Effector CD4-positive, alpha-beta T cell (primary cell): ENCODE measurements at places on chromosomes 12 and 14.

DNA sequence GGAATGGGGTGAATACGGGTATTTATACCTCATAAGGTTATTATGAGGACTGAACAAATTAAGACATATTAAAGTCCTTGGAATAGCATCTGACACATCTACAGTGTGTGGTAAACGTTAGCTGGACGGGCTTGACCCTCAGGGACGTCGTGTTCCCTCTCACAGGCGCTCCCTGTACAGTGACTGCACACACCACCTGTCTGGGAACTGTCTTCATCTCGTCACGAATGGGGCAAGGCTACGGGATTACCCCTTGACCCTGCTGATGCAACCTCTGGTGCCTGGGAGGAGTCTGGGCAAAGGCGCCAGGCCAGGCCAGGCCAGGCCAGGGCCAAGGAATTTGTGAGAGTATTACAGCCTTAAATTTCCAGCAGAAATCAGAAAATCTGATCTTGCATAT, 191.1 kb downstream of the CALM1 start:
- no peak for DNase-seq

GRCh38 chr12:126191031-126191891, 1126.0 kb downstream of the AACS start:
- no peak for DNase-seq

GRCh38 chr12:22234561-22234960, 99.9 kb downstream of the ST8SIA1 start:
- no peak for DNase-seq

DNA sequence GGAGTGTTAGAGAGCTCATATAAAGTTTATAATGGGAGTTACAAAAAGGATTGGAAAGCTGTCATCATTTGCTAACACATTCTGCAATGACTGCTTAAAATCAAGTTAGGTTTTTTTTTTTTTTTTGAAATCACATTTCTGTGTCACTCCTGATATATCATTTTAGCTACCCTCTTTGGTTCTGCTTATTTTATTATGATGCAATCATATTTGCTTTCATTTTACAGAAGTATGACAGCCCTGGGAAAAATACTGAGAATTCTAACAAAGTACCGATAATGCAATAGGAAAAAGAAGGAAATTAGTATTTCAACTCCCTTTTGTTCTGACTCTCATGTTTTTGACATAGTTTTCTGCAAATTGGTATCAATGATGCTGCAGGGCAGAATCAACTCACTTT, 71.6 kb upstream of the MDGA2 start:
- DNase-seq, result no peak

DNA sequence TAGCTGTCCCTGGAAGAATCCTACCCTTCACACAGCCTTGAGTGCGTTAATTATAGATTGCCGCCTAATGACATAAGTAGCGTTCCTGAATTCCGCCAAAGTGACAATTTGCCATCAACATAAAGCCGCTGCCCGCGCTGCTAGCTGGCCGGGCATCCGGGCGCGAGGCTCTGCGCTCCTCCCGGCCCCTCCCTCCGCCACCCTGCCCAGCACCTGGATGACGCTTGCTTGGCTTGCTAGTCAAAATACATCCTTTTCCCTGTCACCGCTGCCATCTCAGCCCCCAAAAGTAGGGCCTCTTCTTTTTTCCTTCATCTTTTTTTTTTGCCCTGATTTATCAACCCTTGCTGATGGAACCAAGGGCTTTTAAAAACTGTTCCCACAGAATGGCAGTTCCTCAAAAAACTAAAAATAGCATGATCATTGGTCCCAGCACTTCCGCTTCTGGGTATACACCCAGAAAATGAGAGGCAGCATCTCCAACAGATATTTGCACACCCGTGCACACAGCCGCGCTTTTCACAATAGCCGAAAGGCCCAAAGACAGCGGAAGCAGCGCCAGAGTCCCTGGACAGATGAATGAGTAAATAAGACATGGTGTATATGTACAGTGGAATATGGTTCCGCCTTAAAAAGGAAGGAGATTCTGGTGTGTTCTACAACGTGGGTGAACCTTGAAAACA, 235.2 kb downstream of the BCL11B start:
- no peak for DNase-seq

DNA sequence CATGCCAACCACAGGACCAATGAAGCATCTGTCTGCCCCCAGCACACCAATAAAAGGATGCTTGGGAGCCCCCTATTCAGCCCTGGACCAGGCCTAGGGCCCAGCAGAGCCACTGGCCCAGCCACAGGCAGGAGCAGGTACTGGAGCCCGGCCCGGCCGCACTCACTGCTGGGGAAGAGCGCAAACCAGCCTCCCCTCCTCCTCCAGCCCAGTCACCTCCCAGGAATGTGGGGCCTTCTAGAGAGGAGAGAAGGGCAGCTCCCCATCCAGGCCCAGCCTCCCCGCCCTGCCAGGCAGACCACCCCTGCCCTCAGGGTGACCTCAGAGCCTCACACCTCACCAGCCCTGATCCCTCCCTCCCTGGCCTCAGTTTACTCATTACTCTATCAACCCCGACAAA, 56.2 kb downstream of the CCNK start:
- DNase-seq, result no peak

DNA sequence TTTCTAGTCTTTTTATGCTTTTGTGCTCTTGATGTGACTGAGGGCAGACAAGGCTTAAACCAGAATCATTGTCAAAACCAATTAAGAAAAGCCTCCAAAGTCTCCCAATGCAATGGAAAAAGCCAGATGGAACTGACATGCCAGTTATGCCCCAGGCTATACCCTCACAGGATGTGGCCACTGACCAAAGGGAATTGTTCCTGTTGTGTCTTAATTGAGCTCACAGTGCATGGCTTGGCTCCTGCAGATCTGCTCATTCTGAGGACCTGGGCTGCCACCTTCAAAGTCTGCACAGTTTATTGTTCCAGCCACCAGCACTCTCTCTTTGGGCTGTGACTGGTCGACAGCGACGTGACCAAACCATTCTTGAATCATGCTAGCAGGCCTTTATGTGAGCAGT, 17.1 kb upstream of the BICD1 start:
- no peak for DNase-seq

DNA sequence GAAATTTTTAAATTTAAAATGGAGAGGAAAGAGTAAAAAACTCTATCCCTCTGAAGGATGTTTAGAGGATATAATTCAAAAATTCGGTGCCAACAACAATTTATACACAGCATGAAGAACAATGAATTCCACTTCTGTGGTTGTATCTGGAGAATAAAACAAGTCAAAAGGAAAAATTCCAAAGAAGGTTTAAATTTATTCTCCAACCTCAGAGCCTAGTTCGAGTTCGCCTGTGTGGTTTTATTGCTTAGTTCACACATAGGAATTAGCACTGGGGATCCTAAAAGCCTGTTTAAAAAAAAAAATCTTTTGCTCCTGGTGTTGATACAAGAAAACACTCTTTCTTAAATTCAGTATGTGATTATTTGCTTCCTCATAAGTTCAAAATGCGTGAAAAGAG, 79.2 kb downstream of the LLPH start:
- no peak for DNase-seq

- no peak for DNase-seq
Measured at GRCh38 chr12:50787618-50788017, 23.7 kb downstream of the ATF1 start.

- DNase-seq, result no peak
Measured at GRCh38 chr14:96686126-96686525, 111.1 kb upstream of the VRK1 start.

- DNase-seq, result no peak
Measured at GRCh38 chr12:94812345-94812744, 162.0 kb upstream of the TMCC3 start.

GRCh38 chr12:121439715-121440114, 39.8 kb downstream of the RNF34 start:
- DNase-seq, result no peak

- DNase-seq, result no peak
Measured at GRCh38 chr14:104883681-104884361, 18.8 kb downstream of the CEP170B start.

DNA sequence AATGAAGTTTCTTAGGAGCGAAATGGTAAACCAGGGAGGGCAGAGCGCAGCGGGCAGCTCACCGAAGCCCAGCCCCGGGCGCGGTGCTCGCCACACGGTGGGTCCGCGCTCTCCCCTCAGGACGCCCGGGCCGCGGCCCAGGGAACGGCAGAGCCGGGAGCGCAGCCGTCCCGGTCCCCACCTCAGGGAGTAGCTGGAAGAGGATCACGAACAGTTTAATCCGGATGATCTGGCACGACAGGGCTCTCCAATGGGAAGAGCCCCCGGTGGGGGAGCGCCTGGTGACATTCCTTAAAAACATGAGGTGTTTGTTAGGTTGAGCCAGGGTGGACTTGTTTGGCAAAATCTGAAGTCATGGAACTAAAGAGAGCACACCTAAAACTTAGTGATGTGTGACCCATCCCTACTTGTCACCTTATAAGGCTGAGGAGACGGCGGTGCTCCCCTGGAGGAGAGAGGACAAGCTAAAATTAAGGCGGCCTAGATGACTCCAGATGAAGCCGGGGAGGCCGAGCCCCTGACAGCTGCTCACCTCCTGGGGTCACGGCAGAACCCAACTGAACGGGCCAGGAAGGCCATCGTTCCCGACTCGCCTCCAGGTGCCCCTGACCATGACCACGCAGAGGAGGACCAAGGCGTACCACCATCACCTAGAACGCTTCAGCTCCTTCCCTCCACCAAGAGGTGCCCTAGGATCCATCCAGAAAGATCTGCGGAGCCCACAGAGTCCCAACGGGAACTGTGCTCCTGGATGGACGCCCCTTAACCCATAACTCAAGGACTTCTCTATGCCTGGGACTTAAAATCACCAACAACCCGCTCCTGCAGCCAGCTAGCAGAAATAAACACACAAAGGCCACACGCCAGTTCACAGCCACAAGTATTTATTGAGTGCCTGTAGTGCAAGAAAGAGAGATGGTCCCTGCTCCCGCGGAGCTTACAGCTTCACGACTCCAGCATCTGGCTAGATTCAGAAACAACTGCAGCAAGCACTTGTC, 866 bp upstream of the PITPNM2 start:
- no peak for DNase-seq

DNA sequence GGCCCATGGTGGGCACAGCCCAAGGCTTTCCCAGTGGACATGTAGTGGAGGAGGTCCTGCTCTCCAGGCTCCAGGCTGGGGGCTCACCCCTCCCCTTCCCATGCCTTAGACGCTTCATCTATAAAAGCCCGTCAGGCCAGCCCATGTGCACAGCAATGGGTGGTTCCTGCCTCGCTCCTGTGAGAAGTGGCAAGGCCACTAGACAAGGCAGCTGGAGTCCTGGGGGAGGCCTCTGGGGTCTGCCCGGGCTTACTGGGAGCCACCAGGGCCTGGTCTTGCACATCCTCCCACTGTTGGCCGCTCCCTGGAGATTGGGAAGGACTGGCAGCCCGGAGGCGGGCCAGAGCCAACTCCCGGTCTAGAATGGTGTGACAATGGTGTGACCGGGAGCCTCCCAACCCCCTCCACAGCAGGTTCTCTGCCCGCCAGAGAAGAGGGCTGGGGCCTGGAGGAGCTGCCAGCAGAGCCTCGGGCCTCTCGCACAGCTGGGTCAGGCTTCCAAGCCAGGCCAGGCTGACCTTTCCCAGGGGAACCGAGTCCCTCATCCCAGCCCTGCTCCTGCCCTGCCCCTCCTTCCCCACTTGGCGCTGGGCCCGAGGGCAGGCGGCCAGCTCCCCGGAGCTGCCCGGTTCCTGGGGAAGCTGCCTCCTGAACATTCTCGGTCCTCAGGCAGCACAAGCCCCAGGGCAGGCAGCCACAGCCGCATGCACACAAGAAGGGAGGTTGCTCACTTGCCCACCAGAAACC, 97.9 kb downstream of the RFLNA start:
- no peak for DNase-seq

DNA sequence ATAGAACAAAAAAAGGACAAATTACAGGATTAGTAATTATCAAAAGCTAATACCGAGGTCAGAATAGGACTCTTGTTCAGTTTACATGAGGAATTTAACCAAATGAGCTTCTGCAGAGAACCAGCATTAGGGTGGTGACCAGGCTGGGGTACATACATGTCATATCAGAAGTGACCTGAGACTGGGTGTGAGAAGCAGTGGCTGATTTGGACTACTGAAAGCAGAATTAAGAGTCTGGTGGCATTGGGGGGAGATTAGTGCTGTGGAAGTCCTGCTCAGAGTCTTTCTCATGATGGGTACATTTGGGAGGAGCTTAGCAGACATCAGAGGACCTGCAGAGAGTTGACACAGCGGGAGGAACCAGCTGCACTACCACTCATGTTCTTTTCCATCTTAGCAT, 21.7 kb downstream of the TRAF3 start:
- DNase-seq, result no peak

GRCh38 chr12:25034676-25035075, 85.8 kb upstream of the BCAT1 start:
- no peak for DNase-seq

DNA sequence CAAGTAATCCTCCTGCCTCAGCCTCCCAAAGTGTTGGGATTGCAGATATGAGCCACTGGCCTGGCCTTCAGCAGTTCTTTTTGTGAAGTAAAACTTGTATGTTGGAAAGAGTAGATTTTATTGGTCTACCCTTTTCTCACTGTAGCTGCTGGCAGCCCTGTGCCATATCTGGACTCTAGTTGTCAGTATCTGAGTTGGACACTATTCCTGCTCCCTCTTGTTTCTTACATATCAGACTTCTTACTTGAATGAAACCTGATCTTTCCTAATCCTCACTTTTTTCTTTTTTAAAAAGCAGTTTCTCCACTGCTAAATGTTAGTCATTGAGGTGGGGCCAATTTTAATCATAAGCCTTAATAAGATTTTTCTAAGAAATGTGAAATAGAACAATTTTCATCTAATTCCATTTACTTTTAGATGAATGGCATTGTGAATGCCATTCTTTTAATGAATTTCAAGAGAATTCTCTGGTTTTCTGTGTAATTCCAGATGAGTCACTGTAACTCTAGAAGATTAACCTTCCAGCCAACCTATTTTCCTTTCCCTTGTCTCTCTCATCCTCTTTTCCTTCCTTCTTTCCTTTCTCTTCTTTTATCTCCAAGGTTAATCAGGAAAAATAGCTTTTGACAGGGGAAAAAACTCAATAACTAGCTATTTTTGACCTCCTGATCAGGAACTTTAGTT, 88.7 kb downstream of the APAF1 start:
- DNase-seq, result no peak

- DNase-seq, result no peak
Measured at GRCh38 chr12:77814386-77814785, 16.3 kb upstream of the NAV3 start.

GRCh38 chr14:74244115-74244514, 4.9 kb downstream of the VSX2 start:
- DNase-seq, result no peak

- no peak for DNase-seq
Measured at GRCh38 chr14:25026476-25027137, 23.3 kb downstream of the STXBP6 start.

DNA sequence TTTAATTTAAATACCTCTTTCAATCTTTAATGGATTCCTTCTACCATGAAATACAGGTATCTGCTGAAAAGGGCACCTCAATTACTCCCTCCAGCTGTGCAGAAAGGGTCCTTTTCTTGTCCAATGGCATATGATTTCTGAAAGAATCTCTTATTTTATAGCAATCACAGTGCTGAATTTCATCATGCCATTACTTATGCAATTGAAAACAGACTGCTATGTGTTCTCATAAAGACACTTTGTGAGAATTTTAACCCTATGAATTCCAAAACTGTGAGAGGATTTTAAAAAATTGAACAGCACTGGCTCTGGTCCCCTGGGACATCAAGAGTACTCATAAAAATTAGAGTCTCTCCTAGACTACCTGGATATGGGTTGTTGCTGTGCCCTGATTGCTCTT, 45.9 kb upstream of the CNOT2 start:
- no peak for DNase-seq

GRCh38 chr12:26318661-26319068, 123.3 kb downstream of the SSPN start:
- DNase-seq, result no peak

- no peak for DNase-seq
Measured at GRCh38 chr14:22509036-22509709, 79.9 kb downstream of the DAD1 start.

- DNase-seq, result no peak
Measured at GRCh38 chr14:56666294-56666693, 86.7 kb downstream of the TMEM260 start.
